Activated CD4-positive, CD25-positive, alpha-beta regulatory T cell (primary cell): ENCODE measurements at places on chromosomes 1 and 21.

GRCh38 chr21:42188663-42189062, 30.3 kb upstream of the ABCG1 start:
- no peak for DNase-seq

DNA sequence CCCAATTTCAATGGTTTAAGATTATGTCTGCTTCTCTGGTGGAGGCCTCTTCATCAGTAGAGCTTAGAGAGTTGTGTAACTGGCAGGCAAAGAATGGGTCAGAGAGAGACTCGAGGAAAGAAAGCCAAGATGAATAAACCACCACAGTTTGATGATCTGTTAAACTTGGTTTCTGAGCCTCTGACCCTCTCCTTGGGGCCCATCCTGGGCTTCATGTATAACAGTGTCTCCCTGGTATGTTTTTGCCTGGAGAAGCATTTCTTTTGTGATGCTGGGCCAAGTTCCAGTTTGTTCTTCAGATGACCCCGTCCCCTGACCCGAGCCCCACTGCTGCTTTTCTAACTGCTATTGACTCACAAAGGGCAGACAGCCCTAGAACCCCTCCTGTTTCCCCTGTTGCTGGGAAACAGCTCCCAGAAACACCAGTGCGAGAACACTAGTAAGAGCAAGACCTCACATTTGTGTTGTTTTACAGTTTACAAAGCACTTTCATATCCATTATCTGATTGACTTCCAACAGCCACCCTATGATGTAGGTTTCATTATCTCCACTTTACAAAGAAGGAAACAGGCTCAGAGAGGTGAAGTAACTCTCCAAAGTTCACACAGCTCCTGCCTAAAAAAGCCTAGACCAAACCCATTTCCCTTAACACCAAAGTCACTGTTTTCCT, 9.0 kb downstream of the CD2 start:
- DNase-seq = no peak

DNA sequence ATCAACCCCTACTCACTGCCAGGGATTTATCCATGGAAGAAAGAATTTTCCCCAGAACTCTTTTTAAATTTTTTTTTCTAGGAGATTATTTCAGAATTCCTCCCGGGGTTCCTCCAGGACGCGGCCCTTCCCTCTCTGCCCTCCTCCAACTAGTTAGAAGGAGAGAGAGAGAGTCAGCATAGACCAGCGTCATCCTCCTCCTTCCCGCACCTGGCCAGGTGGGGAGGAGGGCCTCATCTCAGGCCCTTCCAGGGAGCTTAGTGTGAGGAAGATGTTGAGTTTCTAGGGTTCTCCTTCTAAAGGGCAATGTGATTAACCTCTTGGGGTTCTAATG, 63.6 kb downstream of the CDK18 start:
- no peak for DNase-seq

DNA sequence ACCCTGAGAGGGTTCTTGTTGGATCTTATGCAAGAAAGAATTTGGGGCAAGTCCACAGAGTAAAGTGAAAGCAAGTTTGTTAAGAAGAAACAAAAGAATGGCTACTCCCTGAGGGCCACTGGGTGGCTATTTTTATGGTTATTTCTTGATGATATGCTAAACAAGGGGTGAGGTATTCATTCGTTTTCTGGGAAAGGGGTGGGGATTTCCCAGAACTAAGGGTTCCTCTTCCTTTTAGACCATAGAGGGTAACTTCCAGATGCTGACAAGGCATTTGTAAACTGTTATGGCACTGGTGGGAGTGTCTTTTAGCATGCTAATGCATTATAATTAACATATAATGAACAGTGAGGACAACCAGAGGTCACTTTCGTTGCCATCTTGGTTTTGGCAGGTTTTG, 18.2 kb upstream of the IFI6 start:
- DNase-seq = no peak

- DNase-seq = no peak
Measured at GRCh38 chr1:151985270-151985669, 8.4 kb downstream of the S100A10 start.

GRCh38 chr1:7572654-7573152, 198.4 kb upstream of the VAMP3 start:
- no peak for DNase-seq

DNA sequence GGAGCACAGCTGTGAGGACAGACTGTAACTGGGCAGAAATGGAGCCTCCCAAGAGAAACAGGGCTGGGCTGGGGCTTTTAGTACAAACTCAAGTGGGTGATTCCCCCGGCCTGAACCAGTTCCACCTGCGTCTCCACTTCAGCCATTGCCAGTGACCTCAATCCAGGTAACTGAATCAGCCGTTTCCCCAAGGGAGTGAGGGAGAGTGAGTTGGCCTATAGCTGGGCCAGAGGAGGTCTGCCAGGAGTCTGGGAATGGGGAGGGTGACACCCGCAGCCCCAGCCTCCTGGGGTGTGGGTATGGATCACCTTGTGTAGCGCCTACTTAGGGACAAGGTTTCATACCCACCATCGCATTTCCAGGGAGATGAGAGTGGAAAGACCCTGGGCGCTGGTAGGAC, 8.5 kb downstream of the SLC26A9 start:
- DNase-seq = no peak

DNA sequence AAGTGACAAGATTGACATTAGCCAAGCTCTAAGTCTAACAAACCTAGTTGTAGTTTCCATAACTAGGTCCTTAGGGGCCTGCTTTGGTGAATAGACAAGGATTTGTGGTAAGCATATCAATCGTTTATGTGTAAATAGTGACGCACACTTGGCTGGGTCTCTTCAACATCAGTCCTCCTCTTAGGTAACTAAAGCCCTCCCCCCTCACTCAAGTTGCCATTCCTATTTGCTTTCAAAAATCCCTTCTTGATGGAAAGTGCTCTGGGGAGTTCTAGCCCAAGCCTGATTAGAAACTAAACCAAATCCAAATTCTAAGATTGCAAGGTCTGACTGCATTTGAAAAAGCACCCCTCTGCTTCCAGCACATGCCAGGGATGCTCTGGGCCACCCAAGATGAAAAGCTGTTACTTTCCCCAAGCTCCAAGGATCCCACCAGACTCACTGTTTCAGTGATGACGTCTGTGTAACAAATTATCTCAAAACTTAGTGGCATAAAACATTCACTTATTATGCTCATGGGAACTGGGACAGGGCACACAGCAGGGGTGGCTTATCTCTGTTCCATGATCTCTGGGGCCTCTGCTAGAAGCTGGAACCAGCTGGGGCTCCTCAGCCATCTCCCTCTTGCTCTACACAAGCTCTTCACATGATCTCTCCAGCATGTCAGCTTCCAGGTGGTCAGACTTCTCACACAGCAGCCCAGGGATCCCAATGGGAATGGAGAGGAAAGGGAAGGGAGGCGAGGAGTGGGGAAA, 74.1 kb downstream of the RRAGC start:
- DNase-seq = no peak

DNA sequence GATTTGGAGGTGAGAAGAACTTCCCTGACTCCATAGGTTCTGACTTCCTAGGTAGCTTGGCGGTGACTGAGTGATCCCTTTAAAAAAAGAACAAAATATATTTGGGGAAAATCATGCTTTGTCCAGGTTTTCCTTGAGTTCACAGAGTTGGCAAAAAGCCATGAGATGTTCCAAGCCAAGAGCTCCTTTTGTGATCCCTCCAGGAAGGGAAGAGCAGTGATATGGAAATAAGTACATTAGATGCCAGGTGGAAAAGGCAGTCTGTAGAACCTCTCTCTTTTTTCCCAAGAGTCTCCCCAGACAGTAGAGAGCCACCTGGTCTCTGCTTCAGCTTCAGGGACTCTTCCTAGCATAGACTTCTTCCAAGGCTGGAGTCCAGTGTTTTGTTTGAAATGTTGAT, 10.2 kb downstream of the TLCD4 start:
- DNase-seq = no peak

DNA sequence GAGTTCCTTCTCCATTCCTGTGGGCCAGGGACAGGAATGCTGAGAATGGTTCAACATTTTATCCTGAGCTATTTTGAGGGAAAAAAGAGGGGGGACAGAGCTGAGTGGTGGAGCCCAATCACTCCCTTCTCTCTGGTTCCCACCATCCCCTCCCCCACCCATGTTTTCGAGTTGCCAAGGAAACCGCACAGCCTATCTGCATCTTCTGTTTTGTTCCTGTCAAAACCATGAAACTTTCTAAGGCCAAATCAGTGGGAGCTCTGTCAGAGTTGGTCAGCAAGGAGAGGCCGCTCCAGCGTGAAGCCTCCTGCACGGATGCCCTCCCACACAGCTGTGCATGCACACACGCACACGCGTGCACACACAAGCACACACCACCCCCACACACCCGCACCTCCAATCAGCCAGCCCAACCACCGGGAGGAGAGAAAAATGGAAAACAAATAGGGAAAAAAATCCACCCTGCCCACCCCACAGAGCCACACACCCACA, 54.5 kb upstream of the ATP2B4 start:
- no peak for DNase-seq

DNA sequence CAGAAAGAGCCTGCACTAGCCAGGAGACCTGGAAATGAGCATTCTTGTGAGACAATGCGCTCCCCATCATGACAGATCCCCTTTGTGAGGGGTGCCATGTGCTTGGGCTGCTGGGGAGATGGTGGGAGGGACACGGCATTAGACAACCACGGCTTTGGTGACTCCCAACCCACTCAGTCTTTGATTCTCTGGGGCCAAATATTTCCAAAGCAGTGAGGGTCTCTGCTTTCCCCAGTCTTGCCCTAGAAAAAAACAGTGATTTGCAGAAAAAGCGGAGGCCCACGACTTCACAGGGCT, 10.2 kb downstream of the SLC45A3 start:
- DNase-seq = no peak

- DNase-seq = no peak
Measured at GRCh38 chr1:66599899-66600737, 66.2 kb downstream of the SGIP1 start.

DNA sequence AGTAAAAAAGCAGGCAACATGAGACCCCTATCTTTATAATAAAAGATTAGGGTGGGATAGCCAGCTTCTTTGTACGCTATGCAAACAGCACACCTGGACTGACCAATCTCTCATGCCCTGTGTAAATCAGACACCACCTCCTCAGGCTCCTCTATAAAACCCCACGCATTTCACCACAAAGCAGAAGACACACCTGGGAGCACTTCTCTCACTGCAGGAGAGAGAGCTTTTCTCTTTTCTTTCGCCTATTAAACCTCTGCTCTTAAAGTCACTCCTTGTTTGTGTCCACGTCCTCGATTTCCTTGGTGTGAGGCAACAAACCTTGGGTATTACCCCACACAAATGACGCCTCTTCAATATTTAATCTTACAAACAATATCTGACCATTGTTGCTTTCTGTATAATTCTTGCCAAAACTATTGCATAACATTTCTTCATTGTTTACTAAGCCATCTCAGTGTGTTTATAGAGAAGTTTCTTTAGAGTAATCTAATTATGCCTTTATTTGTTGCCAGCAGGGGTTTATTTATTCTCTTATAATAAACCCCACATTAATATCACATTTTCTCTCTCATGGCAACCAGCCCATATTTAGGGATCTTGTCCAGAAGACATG, 31.6 kb upstream of the NUF2 start:
- DNase-seq = no peak

- DNase-seq = no peak
Measured at GRCh38 chr1:150696162-150696561, 792 bp downstream of the GOLPH3L start.

GRCh38 chr1:14236097-14236496, 362.4 kb upstream of the KAZN start:
- DNase-seq = no peak

DNA sequence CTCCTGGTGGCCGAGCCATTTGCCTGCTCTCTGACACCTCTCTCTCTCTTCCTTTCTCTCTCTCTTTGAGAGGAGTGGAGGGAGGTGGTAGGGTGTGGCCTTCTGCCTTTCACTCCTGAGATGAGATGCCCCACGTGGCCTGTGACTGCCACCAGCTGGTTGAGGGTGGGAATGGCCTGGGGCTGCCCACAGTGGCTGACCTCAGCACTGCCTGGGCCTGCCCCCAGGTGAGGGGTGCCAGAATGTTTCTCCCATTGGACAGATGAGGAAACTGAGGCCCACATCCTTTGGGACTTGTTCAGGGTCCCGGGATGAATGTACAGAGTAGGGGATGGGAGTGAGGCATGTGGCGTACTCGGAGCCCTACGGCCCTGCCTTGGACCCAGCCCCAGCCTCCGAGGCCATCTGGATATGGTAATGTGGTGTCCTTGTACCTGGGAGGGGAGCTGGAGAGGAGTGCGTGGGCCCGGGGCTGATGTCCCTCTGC, 12.7 kb upstream of the C1orf167 start:
- peak; percentile 13 for DNase-seq

- DNase-seq = no peak
Measured at GRCh38 chr1:42930178-42931107, 28.2 kb downstream of the SLC2A1 start.

GRCh38 chr1:41486371-41487125, 2.1 kb upstream of the EDN2 start:
- DNase-seq = no peak

DNA sequence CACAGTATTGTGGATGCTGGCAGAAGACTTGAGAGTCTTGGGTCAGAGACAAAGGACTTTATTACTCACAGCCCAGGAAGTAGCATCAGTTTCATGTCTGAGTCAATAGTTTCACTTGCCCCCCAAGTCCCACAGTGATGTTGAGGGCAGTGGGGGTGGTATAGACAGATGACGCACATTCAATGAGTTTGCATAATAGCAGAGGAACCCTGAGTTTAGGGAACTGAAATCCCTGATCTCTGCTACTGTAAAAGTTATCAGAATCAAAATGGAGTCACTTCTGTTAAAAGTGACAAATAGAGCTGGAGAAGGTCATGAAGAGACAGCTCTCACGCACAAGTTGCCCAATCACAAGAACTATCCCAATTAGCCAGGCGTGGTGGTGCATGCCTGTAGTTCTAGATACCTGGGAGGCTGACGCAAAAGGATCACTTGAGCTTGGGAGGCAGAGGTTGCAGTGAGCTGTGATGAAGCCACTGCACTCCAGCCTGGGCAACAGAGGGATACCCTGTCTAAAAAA, 11.5 kb upstream of the HCRTR1 start:
- DNase-seq = no peak

- DNase-seq = no peak
Measured at GRCh38 chr1:212359794-212360479, 54.7 kb downstream of the PACC1 start.

GRCh38 chr1:156848461-156849150, 10.3 kb downstream of the INSRR start:
- peak; percentile 63 for DNase-seq

GRCh38 chr1:38077523-38078147, 31.0 kb upstream of the POU3F1 start:
- no peak for DNase-seq

GRCh38 chr1:237556911-237557310, 333.8 kb downstream of the ZP4 start:
- no peak for DNase-seq

DNA sequence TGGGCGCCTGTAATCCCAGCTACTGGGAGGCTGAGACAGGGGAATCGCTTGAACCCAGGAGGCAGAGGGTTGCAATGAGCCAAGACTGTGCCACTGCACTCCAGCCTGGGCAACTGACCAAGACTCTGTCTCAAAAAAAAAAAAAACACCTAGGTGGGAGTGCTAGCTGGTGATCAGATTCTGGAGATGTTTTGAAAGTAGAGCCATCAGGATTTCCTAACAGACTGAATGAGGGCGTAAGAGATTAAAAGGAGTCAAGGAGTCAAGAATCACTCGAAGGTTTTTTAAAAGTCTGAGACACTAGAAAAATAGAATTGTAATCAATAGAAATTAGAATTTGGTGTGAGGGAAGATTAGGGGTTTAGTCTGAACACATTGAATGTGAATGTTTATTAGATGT, 73.8 kb downstream of the HSF2BP start:
- DNase-seq = no peak

- no peak for DNase-seq
Measured at GRCh38 chr1:226973371-226973897, 33.3 kb downstream of the COQ8A start.
